ENCODE measurements at places on chromosomes 11 and 22.

DNA sequence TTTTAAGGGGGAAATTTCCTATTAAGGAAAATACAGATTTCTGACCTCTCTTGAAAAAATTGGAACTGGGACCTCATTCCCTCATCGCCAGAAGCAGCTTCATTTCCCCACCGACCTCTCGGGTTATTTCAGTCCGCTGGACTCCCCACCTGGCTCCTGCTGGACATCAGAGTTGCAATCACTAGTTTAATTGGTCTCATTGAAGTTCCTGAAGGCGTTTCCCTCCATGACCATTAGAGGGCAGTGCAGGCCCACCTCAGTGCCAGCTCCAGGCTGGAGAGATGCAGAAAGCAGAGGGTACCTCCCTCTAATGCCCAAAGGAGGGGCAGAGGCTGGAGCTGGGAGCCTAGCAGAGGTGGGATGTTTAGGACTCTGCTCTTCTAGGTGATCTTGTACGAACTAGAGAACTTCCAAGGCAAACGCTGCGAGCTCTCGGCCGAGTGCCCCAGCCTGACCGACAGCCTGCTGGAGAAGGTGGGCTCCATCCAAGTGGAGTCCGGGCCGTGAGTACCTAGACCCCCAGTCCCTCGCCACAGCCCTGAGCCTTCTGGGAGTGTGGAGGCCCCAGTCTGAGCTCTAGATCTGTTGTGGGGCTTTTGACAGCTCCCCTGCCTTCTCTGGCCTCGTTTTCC lies 2.7 kb downstream of the CRYBB3 start:
- DNase-seq = peak; percentile 52

- DNase-seq = no peak
Observed at GRCh38 chr22:36208914-36209313, 7.3 kb upstream of the APOL4 start.

DNA sequence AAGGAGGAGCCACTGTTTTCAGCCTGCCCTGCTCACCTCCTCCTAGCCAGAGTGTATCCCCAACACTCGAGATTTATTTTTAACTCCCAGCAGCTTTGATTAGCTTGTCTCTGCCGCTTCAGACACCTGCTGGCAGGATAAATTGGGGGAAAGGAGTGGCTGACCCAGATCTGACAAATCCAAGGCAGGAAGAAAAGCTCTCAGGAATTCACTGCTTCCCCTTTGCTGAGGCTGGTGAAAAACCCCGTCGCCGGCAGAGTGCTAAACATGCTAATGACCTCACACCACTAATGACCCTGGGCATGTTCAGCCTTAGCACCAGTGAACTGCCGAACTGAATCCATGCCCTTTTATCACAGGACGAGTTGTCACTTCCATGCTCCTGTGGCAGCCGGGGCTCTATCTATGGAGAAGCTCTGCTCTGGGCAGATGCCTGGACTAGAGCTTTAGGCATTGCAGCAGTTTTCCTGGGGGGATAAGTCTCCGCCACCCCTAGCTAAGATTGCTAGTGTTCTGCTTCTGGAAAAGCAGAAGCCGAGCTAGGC lies 52.2 kb downstream of the FEZ1 start:
- no peak for DNase-seq

DNA sequence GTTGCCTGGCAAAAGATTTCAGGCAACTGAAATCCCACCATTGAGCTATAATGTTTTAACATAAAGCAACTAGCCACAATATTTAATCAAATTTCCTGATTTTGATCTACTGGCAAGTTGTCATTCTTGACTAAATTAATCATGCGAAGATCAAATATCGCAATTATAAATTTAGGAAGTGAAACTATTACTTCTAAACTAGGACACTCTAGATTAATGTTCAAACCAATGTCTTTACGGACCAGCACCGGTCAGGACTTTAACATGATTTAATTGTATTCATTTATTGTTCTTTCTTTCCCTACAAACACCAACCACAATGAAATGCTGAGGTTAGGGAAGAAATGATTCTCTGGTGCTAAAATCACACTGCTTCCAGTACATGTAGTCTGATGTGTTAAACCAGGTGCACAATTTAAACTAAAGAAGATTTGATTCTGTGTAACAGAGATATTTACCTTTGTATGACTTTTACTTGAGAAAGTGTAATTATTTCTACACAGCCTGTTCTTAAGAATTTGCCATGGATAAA lies 14.9 kb downstream of the GAS2 start:
- DNase-seq = no peak

DNA sequence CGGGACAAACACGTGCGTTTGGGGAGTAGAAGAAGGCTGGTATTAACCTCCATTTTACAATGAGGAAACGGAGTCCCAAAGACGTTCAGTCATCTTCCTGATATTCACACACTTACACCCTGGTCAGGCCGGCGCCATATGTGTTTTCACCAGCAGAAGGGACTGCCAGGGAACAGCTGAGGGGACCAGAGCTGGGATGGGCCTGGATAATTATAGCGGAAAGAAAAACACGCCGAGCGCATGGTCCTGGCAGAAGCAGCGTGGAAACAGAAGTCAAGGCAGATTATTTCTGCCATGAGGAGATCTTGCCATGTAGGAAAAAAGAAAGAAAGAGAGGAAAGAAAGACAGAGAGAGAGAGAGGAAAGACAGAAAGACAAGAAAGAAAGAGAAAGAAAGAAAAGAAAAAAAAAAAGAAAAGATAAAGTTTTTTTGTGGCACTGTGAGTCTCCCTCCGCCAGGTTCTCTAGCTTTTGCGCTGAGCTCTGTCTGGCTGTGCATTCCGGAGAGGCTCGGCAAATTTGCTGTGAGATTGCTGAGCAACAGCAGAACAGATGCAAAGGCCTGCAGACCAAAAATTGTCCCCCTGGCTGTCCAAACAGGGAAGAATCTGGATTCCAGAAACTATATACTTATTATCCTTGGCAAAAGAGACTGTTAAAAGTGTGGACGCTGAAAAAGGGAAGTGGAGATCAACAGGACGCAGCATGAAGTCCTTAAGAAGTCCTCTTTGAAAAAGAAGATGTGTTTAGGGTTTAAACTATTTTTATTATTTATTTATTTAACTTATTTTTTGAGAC lies 1.3 kb upstream of the UCP2 start:
- DNase-seq = no peak

DNA sequence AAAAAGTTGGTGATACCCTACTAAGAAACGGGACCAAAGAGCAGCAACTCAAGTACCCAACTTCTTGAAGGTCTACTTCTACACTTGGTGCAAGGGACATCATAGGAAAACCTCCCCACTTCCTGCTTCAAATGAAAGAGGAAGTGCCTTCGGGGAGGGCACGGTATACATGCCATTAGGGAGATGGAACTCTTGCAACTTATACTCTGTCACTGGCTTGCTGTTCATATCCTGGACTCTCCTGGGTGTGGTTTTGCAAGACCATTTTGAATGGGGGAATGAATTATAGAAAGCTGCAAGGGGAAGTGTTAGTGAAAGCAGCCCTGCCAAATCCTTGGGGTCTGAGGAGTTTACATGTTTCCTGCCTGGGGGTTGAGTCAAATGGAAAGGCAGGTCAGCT lies 41.9 kb downstream of the CSNK2A3 start:
- DNase-seq = no peak

DNA sequence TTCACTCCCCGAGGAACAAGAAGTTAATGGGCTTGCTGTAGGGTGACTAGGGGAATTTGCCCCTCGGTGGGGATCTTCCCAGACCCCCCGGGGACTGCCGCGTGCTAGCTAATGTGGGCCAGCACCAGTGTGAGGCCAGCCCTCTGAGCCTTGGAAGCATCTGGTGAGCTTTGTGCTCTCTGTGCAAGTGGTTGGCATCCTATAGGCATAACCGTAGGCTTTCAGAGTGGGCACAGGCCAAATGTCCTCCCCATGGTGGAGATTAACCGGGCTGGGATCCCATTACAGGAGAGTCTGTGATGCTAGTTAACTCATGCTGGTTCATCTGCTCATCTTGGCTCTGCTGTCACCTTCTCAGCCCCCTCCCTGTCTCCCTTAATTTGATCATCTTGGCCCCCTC lies 125.7 kb downstream of the TRIM29 start:
- no peak for DNase-seq

DNA sequence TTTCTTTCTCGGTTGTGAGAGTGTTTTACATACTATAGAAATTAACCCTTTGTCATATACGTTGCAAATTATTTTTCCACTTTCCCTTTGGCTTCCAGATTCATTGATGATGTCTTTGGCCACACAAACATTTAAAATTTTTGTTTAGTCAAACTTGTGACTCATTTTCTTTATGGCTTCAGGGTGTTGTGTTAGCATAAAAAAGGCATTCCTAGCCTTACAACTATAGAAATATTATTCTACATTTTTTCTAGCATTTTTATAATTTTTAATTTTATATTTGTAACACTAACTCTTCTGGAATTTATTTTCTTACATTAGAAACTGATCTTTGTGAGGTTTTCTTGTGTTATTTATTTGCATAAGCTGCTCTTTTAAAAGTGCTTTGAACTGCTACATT lies 12.1 kb downstream of the GRIA4 start:
- no peak for DNase-seq

GRCh38 chr22:44855855-44856254 lies 103.5 kb downstream of the ARHGAP8 start:
- no peak for DNase-seq

GRCh38 chr11:101129203-101129943 lies at the start of gene PGR:
TSS of gene PGR (minus strand) at chr11:101129813. CDS start at chr11:101129070, 743 bp downstream.
- no peak for DNase-seq

- no peak for DNase-seq
Observed at GRCh38 chr11:91922846-91923245, 301.8 kb upstream of the FAT3 start.

- peak; percentile 15 for DNase-seq
Observed at GRCh38 chr11:80815752-80816453, 1375.1 kb upstream of the TENM4 start.

DNA sequence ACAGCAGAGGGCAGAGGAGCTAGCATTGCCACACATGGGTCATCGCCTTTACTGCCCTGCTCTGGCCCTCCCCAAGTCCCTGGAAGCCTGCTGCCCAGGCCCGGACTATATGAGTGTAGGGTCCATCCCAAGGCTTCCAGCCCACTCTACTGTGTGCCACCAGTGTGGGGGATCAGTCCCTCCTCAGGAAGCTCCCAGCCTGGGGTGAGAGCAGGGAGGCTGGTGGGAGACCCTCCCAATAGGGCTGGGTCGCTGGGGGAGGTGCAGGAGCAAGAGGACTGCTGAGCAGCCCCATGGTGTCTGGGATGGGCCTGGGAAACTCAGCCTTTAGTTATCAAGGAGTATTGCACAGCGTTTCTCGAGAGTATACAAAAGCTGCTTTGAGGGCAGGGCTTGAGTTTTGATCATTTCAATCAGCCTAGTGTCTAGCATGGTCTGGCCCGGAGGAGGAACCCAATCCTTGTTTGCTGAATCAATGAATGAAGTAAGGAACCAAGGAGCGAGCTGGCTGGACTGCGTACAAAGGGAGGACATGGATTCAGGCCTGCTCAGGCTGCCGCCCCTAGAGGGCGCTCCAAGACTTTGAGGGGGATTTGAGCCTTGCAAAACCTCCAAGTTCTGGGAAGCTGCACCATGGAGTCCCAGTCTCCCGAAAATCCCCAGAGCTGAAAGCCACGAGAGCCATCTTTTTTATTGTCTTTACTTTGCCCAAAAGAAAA lies 89.0 kb upstream of the PARVA start:
- DNase-seq = no peak

DNA sequence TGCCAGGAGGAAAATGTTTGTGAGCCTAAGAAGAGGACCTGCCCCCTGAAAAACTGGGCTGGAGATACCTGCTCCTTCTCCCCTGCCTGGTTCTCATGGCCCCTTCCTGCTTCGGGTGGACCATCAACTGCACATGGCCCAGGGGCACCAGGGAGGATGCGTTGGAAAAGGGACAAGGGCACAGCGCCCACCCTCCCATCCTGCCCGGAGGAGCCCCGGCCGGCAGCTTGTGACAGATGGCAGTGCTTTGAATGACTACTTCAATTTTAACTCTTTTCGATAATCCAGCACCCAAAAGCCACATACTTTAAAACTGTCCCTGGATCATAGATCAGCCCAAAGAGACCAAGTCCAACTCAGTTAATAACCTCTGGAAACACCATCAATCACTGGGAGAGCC lies 135.8 kb upstream of the NECTIN1 start:
- no peak for DNase-seq

DNA sequence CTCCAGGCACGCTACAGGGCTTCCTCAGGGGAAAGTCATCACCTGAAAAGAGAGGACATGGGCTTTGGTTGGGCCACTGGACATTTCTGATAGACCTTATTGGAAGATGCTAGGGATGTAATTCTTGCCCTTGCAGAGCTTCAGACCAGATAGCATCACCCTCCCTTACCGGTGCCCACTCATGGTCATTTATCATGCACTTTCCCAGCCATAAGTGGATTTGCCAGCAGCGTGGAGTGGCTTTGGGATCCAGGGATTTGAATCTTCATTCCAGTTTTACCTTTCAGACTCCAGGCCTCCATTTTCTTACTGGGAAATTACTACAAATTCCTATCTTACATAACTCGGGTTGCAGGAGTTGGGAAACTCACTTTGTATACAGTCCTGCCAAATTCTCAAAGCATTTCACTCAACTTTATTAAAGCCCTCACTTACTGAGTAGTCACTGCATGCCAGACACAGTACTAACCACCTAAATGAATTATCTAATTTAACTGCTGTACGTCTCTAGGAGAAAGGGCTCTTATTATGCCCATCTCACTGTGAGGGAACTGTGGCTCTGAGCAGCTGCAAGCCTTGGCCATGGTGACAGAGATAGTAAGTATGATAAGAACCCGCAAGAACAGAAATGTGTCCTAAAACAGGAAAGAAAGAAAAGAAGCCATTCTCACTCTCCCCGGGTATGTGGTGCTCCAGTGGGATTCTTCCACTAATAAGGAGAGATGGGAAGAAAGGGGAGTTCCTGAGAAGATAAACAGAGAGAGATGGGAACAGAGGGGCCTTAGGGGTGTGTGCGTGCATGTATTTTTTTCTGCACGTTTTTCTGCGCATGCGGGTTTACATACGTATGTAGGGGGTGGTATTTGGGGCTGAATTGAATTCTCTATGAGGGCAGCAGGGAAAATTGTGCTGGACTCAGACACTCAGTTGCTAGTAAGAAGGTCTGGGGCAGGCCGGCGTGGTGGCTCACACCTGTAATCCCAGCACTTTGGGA lies 9.7 kb downstream of the CHRM1 start:
- DNase-seq = no peak

GRCh38 chr11:65218446-65218845 lies 36.7 kb downstream of the CAPN1 start:
- DNase-seq = no peak

DNA sequence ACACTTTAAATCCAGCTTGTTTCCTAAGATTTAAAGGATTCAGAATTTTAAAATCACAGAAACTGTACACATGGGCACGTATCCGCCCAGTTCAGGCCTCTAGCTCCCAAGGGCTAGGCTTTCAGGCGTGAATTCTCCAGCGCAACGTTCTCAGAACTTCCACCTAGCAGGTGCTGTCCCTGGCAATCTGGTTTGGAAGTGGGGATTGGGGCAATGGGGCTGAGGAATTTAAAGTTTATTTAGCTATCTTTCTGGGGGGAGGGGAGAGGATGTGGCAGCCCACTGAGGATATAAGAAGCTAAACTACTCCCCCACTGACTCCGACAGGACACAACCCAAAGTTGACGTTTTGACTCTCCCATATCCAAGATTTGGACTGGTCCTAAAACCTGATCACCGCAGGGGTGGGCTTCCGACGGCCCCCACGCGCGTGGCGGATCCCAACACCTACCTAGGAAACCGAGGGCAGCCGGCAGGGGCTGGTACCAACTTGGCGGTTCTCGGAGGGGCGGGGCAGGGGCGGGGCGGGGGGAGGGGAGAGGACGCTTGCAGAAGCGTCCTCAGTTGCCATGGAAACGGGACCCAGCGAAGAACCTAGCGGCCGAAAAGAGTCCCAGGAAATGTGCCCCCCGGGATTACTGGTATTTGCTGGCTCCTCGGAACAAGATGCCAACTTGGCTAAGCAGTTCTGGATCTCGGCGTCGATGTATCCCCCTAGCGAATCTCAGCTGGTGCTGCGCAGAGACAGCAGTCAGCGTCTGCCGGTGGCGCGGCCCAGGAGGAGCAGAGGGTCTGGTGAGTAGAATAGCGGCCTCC lies at the start of gene HOATZ:
Gene HOATZ, plus strand, starts transcription at position 563 of the 816 bp plus-strand sequence. Its CDS starts 7 bp downstream, at position 570.
- no peak for DNase-seq
